ENCODE measurements at places on chromosomes 2 and 18. TPM values are rescaled to one million over a fixed set of nuclear protein-coding genes. Genes with fewer than 3 reads are reported as not detected.

Gene NDUFS1
- 110 TPM for total RNA-seq

Gene POTEI
- not detected for total RNA-seq

Gene CNGA3
- total RNA-seq = not detected

Gene PSMG2
- total RNA-seq = 93.6 TPM

DNA sequence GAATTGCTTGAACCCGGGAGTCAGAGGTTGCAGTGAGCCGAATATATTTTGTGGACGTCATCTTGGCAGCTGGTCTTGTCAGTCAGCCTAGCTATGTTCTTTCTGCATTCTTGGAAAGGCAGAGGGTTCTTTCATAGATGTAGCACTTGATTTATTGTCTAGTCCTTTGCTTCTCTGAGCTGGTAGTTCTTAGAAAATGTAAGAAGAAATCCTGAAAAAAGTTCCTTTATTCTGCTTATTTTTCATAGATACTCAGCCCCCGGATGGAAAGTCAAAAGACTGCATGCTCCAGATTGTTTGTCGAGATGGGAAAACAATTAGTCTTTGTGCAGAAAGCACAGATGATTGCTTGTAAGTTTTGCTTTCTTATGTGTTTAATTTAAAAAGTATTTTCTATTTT is 21.3 kb downstream of the PLEKHB2 start:
- H3K36me3 ChIP-seq = peaks cover 67% of the 10 kb centered on the region
- H3K4me1 ChIP-seq = no peaks in the 10 kb centered on the region
- H3K4me3 ChIP-seq = no peak overlapping the region
- no peak overlapping the region for H3K27ac ChIP-seq
- H3K27me3 ChIP-seq = no peaks in the 10 kb centered on the region

- H3K27me3 ChIP-seq = no peaks in the 10 kb centered on the region
- DNase-seq = no peak
- no peak overlapping the region for H3K4me3 ChIP-seq
- no peak overlapping the region for H3K27ac ChIP-seq
These were observed 46.3 kb upstream of the LTBP1 start for GRCh38 chr2:32900246-32900973.

DNA sequence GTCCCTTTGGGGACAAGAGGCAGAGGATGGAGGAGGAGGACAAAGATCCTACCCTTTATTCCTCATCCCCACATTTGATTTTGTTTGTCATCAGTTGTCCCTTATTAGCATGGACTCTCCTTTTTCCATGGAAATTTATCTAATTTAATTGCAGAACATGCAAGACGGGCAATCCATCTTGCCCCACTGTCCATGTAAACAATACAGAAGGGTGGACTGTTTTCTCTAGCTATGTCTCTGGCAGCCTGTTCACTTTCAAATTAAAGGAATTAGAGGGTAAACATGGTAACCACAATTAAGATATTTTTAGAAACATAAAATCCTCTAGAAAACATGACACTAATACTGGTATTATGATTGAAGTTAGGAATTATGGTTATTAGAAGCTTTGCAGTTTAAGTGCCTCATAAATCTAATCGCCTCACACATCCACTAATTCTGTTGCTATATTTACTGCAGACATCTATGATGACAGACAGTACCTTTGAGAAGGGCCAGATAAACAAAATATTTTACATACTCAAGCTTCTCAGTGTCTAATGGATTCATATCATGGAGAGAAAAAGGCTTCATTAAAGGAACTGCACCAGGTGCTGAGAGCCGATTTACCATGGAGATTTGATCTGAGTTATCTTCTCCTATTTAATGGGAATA is 215.5 kb downstream of the LNPK start:
- no peak for DNase-seq
- no peak overlapping the region for H3K27ac ChIP-seq
- H3K4me3 ChIP-seq = no peak overlapping the region
- peaks cover 46% of the 10 kb centered on the region for H3K27me3 ChIP-seq
- no peaks in the 10 kb centered on the region for H3K4me1 ChIP-seq

- no peak overlapping the region for H3K4me3 ChIP-seq
- H3K36me3 ChIP-seq = no peaks in the 10 kb centered on the region
- no peaks in the 10 kb centered on the region for H3K4me1 ChIP-seq
- no peaks in the 10 kb centered on the region for H3K27me3 ChIP-seq
These were observed 8.3 kb upstream of the VWA3B start for GRCh38 chr2:98078701-98079100.

GRCh38 chr2:9998916-9999654 is 44.3 kb upstream of the KLF11 start:
- peaks cover 7% of the 10 kb centered on the region for H3K36me3 ChIP-seq
- H3K27ac ChIP-seq = no peak overlapping the region
- H3K4me3 ChIP-seq = no peak overlapping the region
- no peak for DNase-seq
- H3K27me3 ChIP-seq = no peaks in the 10 kb centered on the region
- no peaks in the 10 kb centered on the region for H3K4me1 ChIP-seq

GRCh38 chr2:189234991-189235390 is 55.4 kb upstream of the COL5A2 start:
- no peak overlapping the region for H3K4me3 ChIP-seq
- H3K27me3 ChIP-seq = no peaks in the 10 kb centered on the region
- DNase-seq = no peak
- H3K36me3 ChIP-seq = no peaks in the 10 kb centered on the region
- peaks cover 31% of the 10 kb centered on the region for H3K4me1 ChIP-seq
- H3K27ac ChIP-seq = no peak overlapping the region

GRCh38 chr2:163592954-163593622 is 142.7 kb downstream of the FIGN start:
- DNase-seq = no peak
- no peaks in the 10 kb centered on the region for H3K4me1 ChIP-seq
- H3K27me3 ChIP-seq = no peaks in the 10 kb centered on the region
- no peak overlapping the region for H3K4me3 ChIP-seq

All from PC-3 (cell line).